Activated CD4-positive, alpha-beta memory T cell treated with anti-CD3 and anti-CD28 coated beads, Interleukin-2, amount 10 ng/mL, durations not matched to agents 7 days and 5 days (primary cell): ENCODE measurements at places on chromosomes 13 and 19.

GRCh38 chr19:16199275-16199932 lies 1.7 kb downstream of the AP1M1 start:
- peak overlapping the region; percentile 65 for H3K27ac ChIP-seq
- H3K4me3 ChIP-seq, result peak overlapping the region; percentile 87
- no peak for DNase-seq
- H3K36me3 ChIP-seq, result peaks cover 41% of the 10 kb centered on the region

DNA sequence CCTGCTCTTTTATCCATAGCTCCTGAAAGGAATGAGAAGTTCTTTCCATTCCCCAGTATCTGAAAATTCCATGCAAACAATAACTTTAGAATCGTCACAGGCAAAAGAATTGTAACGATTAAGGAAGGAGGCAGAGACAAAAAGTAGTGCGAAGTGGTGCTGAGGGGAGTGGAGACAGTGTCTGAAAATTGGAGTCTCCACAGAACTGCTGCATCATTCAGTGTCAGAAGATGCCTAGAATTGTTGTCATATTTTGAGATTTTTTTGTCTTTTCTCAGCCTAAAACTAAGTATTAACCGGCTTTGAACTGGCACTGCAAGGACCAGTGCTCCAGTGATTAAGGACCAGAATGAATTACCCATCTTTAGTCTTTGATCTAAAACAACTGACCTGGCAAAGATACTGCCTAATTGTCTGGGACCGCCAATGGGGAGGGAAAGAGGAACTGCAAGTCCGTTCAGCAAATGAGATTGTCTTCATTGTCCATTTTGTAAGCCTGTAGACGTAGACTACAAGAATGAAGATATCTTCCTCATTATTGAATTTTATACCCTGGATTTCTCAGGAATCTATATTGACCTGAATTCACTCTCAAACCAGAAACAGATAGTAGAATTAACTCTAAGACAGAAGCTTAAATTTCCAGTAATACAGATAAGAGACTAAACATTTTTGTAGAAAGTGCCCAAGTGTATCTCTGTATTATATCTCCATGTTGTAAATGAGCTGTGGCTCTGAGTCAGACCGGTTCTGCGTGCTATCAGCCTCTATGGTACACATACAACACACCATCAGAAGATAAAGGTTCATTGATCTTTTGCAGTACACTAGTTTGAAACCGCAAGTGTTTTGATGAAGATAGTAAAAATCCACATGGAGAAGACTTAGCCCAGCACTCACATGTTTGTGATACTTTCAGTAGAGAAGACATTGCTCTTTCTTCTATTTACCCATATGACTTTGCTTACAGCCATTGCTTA lies 293.2 kb downstream of the EFNB2 start:
- no peak for DNase-seq
- no peak overlapping the region for H3K27ac ChIP-seq
- H3K27me3 ChIP-seq, result no peaks in the 10 kb centered on the region
- H3K4me1 ChIP-seq, result no peaks in the 10 kb centered on the region
- H3K4me3 ChIP-seq, result no peak overlapping the region
- H3K36me3 ChIP-seq, result no peaks in the 10 kb centered on the region

- peak overlapping the region; percentile 71 for H3K4me3 ChIP-seq
- peak overlapping the region; percentile 40 for H3K27ac ChIP-seq
- H3K4me1 ChIP-seq, result peaks cover 57% of the 10 kb centered on the region
- DNase-seq, result no peak
Measured at GRCh38 chr13:99256709-99257108, 1.5 kb downstream of the GPR18 start.

GRCh38 chr13:99215184-99215830 lies 14.7 kb downstream of the UBAC2 start:
- peaks cover 17% of the 10 kb centered on the region for H3K36me3 ChIP-seq
- peaks cover 62% of the 10 kb centered on the region for H3K4me1 ChIP-seq
- peak overlapping the region; percentile 83 for H3K27ac ChIP-seq
- no peaks in the 10 kb centered on the region for H3K27me3 ChIP-seq
- H3K4me3 ChIP-seq, result peak overlapping the region; percentile 67

DNA sequence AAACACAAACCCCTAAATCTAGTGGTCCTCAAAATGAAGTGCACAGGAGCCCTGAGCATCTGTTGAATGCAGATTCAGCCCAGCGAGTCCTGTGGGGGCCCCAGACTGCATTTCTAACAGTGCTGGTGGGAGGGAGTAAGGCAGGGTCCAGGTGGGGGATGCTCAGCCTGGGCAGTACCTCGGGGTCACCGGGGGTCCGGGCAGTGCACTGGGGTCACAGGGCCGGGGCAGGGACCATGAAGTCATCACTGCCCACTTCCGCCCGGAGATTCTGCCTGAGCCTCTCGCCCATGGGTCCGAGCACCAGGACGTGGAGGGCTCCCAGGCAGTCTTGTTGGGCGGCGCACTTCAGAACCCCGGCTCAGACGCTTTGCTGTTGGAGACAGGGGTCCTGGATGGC lies 838 bp upstream of the ATP4B start:
- H3K4me3 ChIP-seq, result no peak overlapping the region
- DNase-seq, result no peak
- H3K4me1 ChIP-seq, result no peaks in the 10 kb centered on the region
- peaks cover 15% of the 10 kb centered on the region for H3K27me3 ChIP-seq

GRCh38 chr19:38617764-38618589 lies at the start of gene MAP4K1:
MAP4K1 (minus strand) TSS chr19:38617953; CDS start chr19:38617895, 58 bp downstream.
- peaks cover 55% of the 10 kb centered on the region for H3K4me1 ChIP-seq
- no peaks in the 10 kb centered on the region for H3K27me3 ChIP-seq
- H3K27ac ChIP-seq, result peak within 1 kb of the TSS; percentile 93
- DNase-seq, result peak; percentile 83
- peak within 1 kb of the TSS; percentile 99 for H3K4me3 ChIP-seq
- H3K36me3 ChIP-seq, result peaks cover 71% of the 10 kb centered on the region

- H3K27me3 ChIP-seq, result peaks cover 2% of the 10 kb centered on the region
- H3K36me3 ChIP-seq, result peaks cover 3% of the 10 kb centered on the region
- H3K4me1 ChIP-seq, result peaks cover 1% of the 10 kb centered on the region
- no peak overlapping the region for H3K4me3 ChIP-seq
- no peak overlapping the region for H3K27ac ChIP-seq
- no peak for DNase-seq
Measured at GRCh38 chr13:21730186-21730880, 59.5 kb downstream of the FGF9 start.

DNA sequence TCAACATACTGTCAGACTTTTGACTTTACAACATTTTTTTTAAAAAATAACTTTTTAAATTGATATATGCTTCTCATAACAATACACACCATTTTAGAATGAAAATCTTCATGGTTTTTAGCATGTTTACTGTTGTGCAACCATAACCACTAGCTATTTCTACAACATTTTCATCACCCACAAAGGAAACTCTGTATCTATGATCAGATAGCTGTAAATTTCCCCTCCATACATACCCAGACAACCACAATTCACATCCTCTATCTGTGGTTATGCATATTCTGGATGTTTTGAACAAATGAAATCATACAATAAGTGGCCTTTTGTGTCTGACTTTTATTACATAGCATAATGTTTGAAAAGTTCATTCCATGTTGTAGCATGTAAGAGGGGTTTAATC lies 1666.0 kb downstream of the EFNB2 start:
- H3K4me1 ChIP-seq, result peaks cover 6% of the 10 kb centered on the region
- H3K36me3 ChIP-seq, result no peaks in the 10 kb centered on the region
- H3K4me3 ChIP-seq, result no peak overlapping the region

GRCh38 chr13:30907121-30907861 lies 1.2 kb downstream of the MEDAG start:
- no peak for DNase-seq
- H3K4me1 ChIP-seq, result peaks cover 10% of the 10 kb centered on the region
- no peaks in the 10 kb centered on the region for H3K36me3 ChIP-seq

- no peak overlapping the region for H3K4me3 ChIP-seq
- peaks cover 20% of the 10 kb centered on the region for H3K4me1 ChIP-seq
- peaks cover 2% of the 10 kb centered on the region for H3K27me3 ChIP-seq
- DNase-seq, result no peak
- no peak overlapping the region for H3K27ac ChIP-seq
Measured at GRCh38 chr13:113839536-113840204, 24.2 kb downstream of the GAS6 start.

- no peak overlapping the region for H3K4me3 ChIP-seq
- no peak for DNase-seq
- peaks cover 9% of the 10 kb centered on the region for H3K4me1 ChIP-seq
- peaks cover 68% of the 10 kb centered on the region for H3K36me3 ChIP-seq
Measured at GRCh38 chr19:42233678-42234292, 8.6 kb downstream of the GSK3A start.

GRCh38 chr19:39154629-39155100 lies 29.1 kb downstream of the PAK4 start:
- no peak for DNase-seq
- H3K27ac ChIP-seq, result no peak overlapping the region
- H3K4me3 ChIP-seq, result no peak overlapping the region
- no peaks in the 10 kb centered on the region for H3K27me3 ChIP-seq

- peaks cover 15% of the 10 kb centered on the region for H3K36me3 ChIP-seq
- DNase-seq, result no peak
- peaks cover 57% of the 10 kb centered on the region for H3K4me1 ChIP-seq
- no peaks in the 10 kb centered on the region for H3K27me3 ChIP-seq
- no peak overlapping the region for H3K4me3 ChIP-seq
Measured at GRCh38 chr19:29683009-29683408, 17.7 kb downstream of the PLEKHF1 start.

DNA sequence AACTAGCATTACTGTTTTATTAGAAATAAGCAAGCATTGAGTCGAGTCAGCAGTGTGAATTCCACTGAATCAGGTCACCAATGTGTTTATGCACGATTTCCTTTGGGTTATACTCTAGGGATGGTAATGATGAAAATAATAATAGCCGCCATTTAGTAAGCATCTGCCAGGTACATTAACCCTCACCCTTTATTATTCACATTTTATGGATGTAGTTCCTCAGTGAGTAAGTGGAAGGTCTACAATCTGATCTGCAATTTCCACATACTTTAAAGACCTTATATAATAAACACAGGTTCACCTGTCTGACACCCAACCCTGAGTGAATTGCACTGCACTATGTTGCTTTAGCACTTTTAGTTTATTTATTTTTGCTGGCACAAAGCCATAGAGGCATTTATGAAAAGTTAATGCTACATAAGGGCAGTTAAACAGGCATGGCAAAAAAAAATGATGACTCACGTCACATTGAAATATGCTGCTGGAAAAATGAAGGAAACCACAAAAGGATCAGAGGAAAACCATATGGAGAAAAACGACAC lies 122.4 kb downstream of the TRPC4 start:
- no peaks in the 10 kb centered on the region for H3K27me3 ChIP-seq
- H3K36me3 ChIP-seq, result no peaks in the 10 kb centered on the region
- H3K4me3 ChIP-seq, result no peak overlapping the region
- DNase-seq, result no peak

GRCh38 chr13:76637641-76638141 lies 248.5 kb downstream of the KCTD12 start:
- H3K4me1 ChIP-seq, result no peaks in the 10 kb centered on the region
- no peak overlapping the region for H3K27ac ChIP-seq
- no peak for DNase-seq
- H3K27me3 ChIP-seq, result peaks cover 2% of the 10 kb centered on the region
- H3K36me3 ChIP-seq, result no peaks in the 10 kb centered on the region
- H3K4me3 ChIP-seq, result no peak overlapping the region

GRCh38 chr13:23963184-23963931 lies 66.1 kb upstream of the C1QTNF9B start:
- no peaks in the 10 kb centered on the region for H3K36me3 ChIP-seq
- H3K4me1 ChIP-seq, result peaks cover 47% of the 10 kb centered on the region
- H3K27me3 ChIP-seq, result no peaks in the 10 kb centered on the region
- no peak overlapping the region for H3K4me3 ChIP-seq

- no peaks in the 10 kb centered on the region for H3K27me3 ChIP-seq
- no peaks in the 10 kb centered on the region for H3K36me3 ChIP-seq
- H3K4me1 ChIP-seq, result no peaks in the 10 kb centered on the region
- no peak overlapping the region for H3K4me3 ChIP-seq
Measured at GRCh38 chr13:86003029-86003428, 203.8 kb upstream of the SLITRK6 start.

- H3K27ac ChIP-seq, result no peak overlapping the region
- H3K36me3 ChIP-seq, result peaks cover 98% of the 10 kb centered on the region
- no peak overlapping the region for H3K4me3 ChIP-seq
- H3K27me3 ChIP-seq, result no peaks in the 10 kb centered on the region
- no peak for DNase-seq
Measured at GRCh38 chr19:9156304-9156703, 16.1 kb downstream of the ZNF317 start.

DNA sequence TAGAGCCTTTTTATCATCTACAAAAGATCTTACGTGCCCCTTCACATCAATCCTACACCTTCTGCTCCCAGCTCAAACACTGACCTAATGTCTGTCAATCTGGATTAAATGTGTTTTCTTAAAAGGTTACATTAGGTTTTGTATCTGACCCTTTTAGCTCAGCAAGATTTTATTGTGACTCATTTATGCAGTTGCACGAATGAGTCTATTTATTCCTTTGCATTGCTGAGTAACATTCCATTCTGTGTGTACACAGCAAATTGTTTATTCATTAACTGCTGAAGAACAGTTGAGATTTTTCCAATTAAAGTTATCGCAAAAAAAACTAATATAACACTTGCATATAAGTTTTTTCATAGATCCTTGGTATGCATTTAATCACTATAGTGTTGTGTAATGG lies 253.9 kb upstream of the GPC6 start:
- H3K27ac ChIP-seq, result no peak overlapping the region
- no peaks in the 10 kb centered on the region for H3K4me1 ChIP-seq
- no peaks in the 10 kb centered on the region for H3K36me3 ChIP-seq
- no peaks in the 10 kb centered on the region for H3K27me3 ChIP-seq
- no peak for DNase-seq

DNA sequence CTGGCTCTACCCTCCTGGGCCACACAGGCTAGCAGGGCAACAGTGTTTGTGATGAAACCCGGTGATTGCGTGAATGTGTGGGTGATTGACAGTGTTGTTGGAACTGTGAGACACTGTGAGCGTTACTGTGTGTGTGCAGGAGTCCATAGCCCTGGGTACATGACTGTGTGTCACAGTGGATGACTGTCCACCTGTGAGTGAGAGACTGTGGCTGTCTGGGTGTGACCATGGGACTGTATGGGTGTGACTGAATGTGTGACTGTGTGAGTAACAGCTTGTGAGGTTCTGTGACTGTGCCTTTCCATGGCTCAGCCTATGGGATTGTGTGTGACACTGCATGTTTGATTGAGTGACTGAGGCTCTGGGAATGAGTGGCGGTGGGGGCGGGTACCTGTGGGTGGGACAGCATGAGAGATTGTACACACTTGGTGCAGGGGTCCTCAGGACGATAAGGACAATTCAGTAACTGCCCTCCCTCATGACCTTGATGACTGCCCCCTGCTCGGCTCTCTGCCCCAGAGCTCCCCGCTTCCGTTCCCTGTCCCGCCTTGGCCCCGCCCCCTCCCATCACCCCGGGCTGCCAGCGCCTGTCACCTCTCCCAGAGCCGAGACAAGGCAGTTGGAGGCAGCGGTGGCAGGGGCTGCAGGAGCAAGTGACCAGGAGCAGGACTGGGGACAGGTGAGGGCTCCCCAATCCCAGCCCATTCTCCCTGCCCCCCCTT lies at the start of gene GIPR:
Gene GIPR (plus strand): TSS at position 602 of the 722 bp plus-strand sequence. CDS start 1,300 bp downstream, outside the sequence.
- no peaks in the 10 kb centered on the region for H3K36me3 ChIP-seq
- peaks cover 27% of the 10 kb centered on the region for H3K27me3 ChIP-seq
- peak within 1 kb of the TSS; percentile 81 for H3K4me3 ChIP-seq
- peaks cover 47% of the 10 kb centered on the region for H3K4me1 ChIP-seq
- H3K27ac ChIP-seq, result peak within 1 kb of the TSS; percentile 56
